ENCODE measurements at places on chromosomes 6 and 20. TPM values are rescaled to one million over a fixed set of nuclear protein-coding genes. Genes with fewer than 3 reads are reported as not detected.

Gene KHDC1L
- total RNA-seq, result not detected

Gene TDRD6
- total RNA-seq, result 0.04 TPM

Gene C20orf144
- total RNA-seq, result 0.11 TPM

Gene PEX7
- total RNA-seq, result 7.9 TPM

Gene GRM1
- total RNA-seq, result under 0.01 TPM
